Fibroblast of skin of left biceps (primary cell): ENCODE measurements at places on chromosomes 3 and 15.

- DNase-seq, result no peak
Observed at GRCh38 chr15:70098153-70098460, 390 bp upstream of the TLE3 start.

- DNase-seq, result no peak
Observed at GRCh38 chr3:4984511-4984864, 5.3 kb downstream of the BHLHE40 start.

- no peak for DNase-seq
Observed at GRCh38 chr3:127770671-127771355, 51.5 kb downstream of the MGLL start.

- no peak for DNase-seq
Observed at GRCh38 chr3:38376098-38376816, 29.7 kb downstream of the XYLB start.

GRCh38 chr15:89243046-89243690, 611 bp upstream of the FANCI start:
- DNase-seq, result no peak

DNA sequence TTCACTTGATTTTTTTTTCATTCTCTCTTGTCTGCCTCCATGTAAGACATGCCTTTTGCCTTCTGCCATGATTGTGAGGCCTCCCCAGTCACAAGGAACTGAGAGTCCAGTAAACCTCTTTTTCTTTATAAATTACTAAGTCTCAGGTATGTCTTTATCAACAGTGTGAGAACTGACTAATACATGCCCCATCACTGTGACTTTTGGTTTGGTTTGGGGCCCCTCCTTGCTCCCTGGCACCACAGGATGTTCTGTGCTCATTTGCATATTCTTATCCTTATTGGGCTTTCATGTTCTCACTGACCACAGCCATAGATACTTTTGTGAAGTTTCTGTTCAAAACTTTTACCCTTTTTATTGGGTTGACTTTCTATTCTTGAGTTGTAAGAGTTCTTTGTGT, 3.8 kb upstream of the PRR20G start:
- no peak for DNase-seq

- DNase-seq, result no peak
Observed at GRCh38 chr3:116939091-116939490, 229.5 kb downstream of the TUSC7 start.

DNA sequence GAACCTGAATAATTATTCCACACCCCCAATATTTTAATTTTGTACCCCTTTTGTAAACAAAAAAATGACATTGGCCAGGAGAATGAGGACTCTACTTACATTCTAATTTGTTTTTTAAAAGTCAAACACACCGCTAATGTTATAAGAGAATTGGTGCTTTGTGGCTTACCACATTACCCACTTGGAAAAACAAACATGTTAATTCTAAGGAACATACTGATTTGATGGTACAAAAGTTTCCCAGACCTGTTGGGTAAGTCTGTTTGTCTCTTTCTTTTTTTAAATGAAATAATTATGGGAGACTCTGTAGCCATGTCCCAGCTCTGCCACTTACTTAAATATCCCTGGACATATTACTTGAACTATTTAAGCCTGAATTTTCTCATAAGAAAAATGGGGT, 352.5 kb upstream of the C2CD4B start:
- DNase-seq, result no peak

DNA sequence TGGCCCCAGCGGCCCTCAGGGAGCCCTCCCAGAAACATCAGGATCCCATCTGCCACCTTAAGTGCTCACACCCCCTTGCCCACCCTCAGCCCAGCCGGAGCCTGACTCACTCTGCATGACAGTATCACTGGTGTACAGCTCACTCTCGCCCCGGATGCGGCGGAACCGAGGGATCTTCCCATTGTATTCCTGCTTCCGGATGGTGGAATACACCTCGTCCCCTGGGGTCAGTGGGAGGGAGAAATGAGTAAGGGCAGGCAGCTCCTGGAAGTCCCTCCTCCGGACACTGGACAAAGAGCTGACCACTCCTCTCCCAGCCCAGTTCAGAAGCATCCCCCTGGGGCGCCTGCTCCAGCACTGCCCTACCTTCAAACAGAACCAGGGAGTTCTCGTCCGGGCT, 16.5 kb downstream of the SEMA7A start:
- DNase-seq, result no peak

DNA sequence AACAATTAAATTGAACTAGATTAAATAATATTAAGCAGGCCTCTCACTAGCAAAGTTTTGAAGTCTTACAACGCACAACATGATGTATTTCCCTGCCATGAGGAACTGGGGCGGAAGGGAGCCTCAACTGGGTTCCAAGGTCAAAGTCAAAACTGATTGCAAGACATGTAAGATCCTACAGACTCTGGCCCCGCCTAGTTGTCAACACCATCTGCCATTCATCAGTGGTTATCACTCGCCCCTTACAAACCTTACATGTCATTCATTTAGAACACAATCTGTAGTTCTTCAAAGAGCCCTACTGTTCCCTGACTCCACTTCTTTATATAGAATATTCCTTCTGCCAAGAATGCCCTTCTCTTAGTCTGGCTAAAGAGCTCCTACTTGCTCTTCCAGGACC, 10.0 kb downstream of the ATP13A3 start:
- no peak for DNase-seq

GRCh38 chr15:38593524-38593923, 28.9 kb upstream of the RASGRP1 start:
- DNase-seq, result no peak

- DNase-seq, result peak; percentile 8
Observed at GRCh38 chr3:69948246-69948862, 51.2 kb upstream of the SAMMSON start.

DNA sequence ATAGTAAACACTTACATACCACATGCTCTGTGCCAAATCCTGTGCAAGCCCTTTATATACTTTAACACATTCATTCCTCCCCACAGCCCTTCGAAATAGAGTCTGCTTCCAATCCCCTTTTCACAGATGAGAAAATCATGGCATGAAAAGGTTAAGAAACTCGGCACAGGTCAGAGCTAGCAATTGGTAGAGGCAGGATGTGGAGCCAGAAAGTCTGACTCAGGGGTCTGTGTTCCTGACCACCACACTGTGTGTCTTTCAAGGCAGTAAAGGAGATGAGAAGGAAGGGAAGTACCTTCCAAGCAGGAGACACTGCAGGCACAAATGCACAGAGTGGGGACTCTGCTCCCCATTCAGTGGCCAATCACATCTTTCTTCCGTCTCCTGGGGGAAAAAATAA, 61.1 kb downstream of the SCN11A start:
- DNase-seq, result no peak
